ENCODE measurements at places on chromosomes 1 and 21.

- DNase-seq, result no peak
Observed at GRCh38 chr1:168344517-168344916, 63.8 kb downstream of the TBX19 start.

DNA sequence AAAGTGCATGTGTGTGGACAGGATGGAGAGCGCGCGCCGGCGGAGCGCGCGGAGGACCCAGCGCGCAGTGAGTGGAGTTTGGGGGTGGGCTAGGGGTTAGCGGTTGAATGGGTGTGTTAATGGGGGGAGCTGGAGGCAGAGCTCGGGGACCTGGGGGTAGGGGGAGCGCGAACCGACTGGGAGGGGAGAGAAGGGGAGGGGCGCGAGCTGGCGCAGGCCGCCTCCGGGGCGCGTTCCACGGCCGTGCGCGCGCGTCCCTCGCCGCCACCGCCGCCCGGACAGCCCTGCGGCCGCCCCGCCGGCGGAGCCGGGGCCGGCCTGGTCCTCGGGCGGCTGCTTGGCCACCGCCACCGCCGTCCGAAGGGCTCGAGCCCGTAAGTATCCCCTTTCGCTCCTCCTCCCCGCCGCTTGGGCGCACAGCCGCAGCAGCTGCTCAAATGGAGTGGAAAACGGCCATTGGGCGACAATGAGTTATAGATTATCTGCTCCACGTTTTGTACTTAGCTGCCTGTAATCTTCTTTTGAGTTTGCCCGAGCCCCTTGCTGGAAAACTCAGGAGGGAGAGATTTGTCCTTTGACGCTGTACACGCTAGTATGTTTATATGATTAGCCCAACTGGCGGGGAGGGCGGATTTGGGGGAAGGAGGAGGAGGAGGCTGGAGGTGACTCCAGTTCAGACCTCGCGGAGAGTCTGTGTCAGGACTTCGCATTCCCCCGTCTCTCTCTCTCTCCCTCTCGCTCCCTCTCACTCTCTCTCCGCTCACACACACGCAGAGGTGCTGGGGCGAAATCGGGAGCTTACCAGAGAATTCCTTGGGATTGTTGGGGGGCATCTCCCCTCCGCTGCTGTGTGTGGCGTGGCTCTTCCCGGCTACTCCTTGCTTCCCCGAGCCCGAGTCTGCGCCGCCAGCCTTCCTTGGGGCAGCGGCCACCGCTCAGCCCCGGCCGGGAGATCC is at the start of gene ADGRL2:
Gene ADGRL2, plus strand, starts transcription at position 240 of the 956 bp plus-strand sequence. CDS start 36,051 bp downstream, outside the sequence.
- no peak for DNase-seq

GRCh38 chr1:79716447-79716846 is 709.9 kb upstream of the ADGRL4 start:
- peak; percentile 42 for DNase-seq

- DNase-seq, result no peak
Observed at GRCh38 chr21:28971171-28971570, 21.5 kb downstream of the LTN1 start.

DNA sequence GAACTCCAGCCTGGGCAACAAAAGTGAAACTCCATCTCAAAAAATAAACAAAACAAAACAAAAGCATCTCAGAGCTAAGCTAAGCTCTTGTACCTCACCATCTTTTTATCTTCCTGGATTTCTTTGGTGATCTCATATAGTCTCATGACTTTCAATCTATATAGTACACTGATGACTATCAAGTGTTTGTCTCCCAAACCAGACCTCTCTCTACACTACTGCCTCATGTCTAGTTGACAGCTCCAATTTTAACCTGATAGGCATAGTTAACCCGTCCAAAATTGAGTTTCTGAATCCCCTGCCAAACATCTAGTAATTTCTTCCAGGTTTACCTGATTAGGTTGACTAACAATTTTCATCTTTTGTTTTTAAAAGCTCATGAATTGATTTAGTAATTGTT is 151.7 kb downstream of the COP1 start:
- no peak for DNase-seq

DNA sequence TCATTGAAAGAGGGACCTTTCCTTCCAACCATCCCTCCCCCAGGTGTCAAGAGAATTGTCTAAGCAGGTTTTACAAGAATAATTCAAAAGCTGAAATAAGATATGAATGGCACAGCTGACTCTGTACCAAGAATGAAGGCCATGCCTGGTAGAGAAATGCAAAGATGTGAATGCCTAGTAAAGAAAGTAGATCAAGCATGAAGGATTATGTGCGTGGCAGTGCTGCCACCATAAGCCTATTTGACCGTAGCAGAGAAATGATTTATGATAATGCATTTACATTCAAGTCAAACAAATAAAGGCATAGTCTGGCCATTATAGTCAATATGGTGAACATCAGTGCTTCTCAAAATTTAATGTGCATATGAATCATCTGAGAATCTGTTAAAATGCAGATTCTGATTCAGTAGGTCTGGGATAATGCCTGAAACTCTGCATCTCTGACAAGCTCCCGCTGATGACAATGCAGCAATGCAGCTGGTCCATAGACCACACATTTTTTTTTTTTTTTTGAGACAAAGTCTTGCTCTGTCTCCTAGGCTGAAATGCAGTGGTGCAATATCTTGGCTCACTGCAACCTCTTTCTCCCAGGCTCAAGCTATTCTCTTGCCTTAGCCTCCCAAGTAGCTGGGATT is 16.6 kb upstream of the CLCA4 start:
- DNase-seq, result no peak

DNA sequence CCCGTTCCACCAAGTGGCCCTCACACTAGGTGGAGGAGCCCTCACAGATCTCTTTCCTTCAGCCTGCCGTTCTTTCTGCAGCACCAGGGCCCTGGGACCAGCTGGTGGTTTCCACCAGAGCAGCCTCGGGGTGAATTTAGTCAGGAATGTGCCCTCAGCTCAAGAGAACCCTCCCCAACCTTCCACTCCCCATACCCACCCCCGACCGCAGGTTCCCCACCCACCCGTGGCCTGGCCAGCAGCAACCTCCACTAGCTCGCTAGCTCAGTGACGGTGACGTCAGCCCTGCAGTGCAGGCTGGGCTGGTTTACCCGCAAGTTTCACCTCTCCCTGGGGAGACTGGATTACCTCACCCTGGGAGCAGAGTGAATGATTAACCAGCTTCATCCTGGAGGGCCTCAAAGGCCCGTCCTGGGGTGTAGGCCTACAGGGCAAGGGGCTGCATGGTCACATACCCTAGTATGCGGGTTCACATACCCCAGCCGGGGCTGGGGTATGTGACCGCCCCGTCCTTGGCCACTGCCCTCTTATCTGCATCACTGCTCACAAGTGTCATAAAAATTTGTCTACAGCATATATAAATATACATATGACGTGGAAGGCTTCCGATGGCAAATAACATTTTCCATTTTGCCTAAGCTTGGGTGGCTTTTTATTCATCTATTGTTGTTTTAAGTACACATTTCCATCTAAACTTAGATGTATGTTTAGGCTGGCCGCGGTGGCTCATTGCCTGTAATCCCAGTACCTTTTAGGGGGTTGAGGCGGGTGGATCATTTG is 24.5 kb downstream of the ELF3 start:
- DNase-seq, result peak; percentile 97

GRCh38 chr1:87176087-87176486 is 152.6 kb upstream of the LMO4 start:
- no peak for DNase-seq

DNA sequence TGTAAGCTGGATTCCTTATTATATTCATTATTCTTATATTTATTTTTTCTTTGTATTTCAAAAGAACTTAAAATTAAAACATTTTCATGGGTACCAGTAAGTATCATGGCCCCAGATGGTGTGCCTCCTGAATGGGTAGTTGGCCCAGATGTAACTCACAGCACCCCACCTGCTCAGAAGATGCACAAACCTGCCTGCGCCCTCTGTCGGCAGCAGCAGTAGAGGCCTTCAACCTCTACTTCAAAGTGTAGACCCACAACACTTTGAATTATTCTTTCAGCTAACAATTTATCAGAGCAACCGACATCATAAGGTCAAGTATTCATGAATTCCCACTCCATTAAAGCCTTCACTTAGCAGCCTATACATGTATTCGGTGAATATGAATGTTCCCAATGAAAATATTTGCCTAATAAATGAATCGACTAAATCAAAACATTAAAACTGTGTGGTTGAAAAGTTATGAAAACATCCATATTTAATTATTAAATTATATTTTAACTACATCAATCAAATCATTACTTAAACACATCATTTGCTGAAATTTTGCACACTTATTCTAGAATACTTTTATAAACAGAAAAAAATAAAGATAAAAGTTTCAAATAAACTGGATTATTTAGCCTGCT is 25.4 kb downstream of the PIGM start:
- peak; percentile 83 for DNase-seq

DNA sequence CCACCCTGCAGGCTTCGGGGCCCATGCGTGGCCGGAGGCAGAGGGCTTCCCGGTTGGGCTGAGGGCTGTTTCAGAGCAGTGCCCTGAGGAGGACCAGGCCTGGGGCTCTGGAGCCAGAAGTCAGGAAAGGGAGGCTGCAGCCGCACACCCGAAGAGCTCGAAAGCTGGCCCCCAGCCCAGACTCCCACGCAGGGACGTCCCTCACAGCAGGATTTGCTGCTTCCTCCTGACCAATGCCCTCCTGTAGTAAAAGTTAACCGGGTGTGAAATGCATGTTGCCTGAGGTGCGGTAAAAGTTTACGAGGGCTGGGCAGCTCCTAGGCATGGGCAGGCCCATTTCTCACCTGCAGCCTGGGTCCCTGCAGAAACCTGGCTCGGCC is 101.5 kb upstream of the ARHGEF16 start:
- no peak for DNase-seq

GRCh38 chr21:34969423-34970166 is 79.5 kb downstream of the RUNX1 start:
- no peak for DNase-seq

DNA sequence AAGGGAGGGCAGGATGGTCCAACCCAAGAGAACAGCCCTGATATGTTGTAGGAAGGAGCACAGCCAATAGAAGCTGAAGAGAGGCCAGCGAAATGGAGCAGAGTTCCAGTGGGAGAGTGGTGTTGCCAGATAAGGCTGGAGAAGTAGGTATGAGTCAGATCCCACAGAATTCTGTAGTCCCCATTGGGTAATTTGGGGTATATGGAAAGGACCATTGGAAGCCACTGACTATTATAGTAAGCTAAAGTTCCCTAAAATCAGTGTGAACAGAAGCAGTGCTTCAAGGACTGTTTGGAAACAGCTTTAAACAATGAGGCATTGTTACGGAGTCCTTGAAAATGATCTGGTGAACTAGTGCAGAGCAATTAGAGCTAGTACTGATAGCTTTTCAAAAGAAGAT is 63.0 kb downstream of the DISP1 start:
- DNase-seq, result no peak

DNA sequence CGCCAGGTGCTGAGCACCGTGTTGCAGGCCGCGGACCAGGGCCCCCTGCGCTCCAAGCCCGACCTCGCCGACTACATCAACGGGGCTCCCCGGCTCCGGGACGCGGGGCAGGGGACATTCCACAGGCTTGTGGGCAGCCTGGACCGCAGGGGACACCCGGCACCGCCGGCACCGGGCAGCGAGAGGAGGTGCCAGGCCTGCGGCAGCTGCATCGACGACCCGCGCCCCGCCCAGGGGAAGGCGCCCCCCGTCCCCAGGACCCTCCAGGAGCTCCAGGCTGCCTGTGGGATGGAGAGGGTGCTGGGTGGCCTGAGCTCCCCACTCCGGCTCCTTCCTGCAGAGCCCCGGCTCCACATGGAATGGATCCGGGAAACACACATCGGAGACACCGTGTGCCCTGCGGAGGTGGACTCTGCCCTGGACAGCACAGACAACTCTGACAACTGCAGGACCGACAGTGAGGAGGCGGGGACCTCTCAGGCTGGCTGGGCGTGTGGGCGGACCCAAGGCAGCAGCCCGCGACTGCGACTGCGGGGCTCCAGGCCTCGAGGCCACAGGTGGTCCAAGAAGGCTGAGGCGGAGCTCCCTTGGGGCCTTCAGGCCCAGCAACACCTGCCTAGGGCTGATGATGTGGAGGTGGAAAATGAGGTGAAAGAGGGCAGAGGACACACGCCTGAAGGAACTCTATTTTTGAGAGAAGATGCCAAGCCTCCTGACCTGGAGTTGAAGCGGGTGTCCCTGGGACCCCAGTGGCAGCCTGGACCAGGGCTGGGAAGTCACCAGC is 22.8 kb downstream of the KIAA1614 start:
- no peak for DNase-seq

DNA sequence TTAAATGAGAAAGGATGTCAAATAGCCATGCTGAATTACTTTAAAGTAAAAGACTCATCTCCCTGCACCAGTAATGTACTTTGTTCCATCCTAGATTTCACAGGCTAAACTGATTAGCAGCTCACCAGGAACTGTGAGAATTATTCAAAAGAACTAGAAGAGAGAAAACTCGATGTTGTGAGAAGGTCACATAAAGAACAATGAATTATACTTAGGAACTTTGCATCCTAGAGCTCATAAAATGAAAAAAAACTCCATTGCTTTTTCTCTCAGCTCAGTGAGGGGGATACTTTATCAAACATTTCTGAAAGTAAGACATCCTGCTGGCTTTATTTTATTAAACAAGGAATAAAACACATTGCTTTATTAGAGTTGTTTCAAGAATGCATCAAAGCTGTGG is 278.5 kb downstream of the MRPL39 start:
- DNase-seq, result no peak

DNA sequence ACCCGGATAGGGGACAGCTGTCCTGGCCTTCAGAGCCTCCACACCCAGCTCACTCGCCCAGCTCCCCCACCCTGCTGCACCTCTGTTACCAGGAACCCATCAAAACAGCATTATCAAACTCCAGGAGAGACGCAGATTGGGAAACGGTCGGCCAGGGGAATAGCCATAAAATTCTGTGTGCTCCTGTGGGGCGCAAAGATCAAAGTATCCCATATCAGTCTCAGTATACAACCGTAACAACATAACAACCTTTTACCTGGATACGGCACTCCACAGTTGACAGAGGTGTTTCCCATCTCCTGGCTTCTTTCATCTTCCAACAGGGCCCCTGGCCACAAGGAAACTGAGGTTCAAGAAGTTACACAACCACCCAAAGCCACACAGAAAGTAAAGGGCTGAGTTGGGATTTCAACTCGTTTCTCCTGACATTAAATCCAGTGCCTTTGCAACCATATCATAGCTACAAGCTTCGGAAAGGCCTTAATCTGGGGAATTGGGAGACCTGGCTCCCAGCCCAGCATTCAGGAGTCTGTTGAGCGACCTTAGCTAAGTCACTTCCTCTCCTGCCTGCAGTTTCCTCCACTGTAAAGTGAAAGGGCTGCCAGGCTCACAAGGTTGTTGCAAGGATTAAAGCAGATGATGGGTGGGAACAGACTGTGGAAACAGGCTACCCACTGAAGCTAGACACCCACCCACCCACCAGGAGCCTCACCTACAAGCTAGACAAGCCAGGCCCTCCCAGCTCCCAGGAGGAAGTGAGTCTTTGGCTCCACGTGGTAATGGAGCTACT is 8.1 kb upstream of the EPHB2 start:
- peak; percentile 66 for DNase-seq
